LoVo (cell line): ENCODE measurements at places on chromosomes 6 and 20.
A peak's percentile ranks its signal among the peaks of the same experiment; 100 is the strongest.

GRCh38 chr20:44066645-44067606 lies 120.1 kb downstream of the JPH2 start:
- DNase-seq = no peak

- no peak for DNase-seq
These were observed 189.6 kb downstream of the GJA10 start for GRCh38 chr6:90083891-90084290.

GRCh38 chr6:4884646-4885340 lies 108.6 kb downstream of the CDYL start:
- DNase-seq = no peak

- DNase-seq = no peak
These were observed 15.6 kb upstream of the CD109 start for GRCh38 chr6:73680289-73680918.

DNA sequence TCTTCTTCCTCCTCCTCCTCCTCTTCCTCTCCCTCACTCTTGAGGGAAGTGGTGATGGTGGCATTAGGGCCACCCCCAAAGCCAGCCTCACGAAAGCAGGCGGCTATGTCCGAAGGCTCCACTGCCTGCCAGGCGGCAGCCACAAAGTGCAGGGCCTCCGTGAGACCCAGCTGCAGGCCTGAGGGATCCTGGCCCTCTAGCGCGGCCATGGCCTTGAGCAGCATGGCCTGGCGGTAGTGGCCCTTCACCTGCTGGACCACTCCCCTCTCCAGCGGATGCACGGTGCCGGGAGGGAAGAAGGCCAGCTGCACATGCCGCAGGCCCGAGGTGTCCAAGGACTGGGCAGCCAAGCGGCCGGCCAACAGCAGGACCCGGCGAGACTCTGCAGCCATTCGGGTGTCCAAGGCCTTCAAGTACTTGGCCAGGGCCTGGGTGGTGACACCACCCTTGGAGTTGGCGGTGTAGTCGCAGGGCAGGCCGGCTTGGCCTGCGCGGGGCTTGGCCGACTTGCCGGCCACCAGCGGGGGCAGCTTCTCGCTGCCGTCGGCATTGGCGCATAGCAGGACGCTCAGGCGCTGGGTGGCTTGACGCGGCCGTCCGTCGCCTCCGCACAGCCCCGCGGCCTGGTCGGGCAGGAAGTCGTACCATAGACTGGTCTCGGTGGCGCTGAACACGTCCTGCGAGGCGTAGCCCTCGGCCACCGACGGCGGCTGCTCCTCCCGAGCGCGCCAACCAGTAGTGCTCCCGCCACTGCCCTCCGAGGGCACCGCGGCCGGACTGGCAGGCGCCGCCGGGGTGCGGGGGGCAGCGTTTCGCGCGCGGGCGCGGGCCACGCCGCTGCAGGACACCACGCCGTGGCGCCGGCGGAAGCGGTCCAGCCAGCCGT lies 1.1 kb downstream of the CENPB start:
- no peak for DNase-seq

GRCh38 chr6:35192301-35192860 lies 21.4 kb upstream of the SCUBE3 start:
- DNase-seq = no peak

- no peak for DNase-seq
These were observed 11.3 kb downstream of the DIDO1 start for GRCh38 chr20:62914970-62915457.

DNA sequence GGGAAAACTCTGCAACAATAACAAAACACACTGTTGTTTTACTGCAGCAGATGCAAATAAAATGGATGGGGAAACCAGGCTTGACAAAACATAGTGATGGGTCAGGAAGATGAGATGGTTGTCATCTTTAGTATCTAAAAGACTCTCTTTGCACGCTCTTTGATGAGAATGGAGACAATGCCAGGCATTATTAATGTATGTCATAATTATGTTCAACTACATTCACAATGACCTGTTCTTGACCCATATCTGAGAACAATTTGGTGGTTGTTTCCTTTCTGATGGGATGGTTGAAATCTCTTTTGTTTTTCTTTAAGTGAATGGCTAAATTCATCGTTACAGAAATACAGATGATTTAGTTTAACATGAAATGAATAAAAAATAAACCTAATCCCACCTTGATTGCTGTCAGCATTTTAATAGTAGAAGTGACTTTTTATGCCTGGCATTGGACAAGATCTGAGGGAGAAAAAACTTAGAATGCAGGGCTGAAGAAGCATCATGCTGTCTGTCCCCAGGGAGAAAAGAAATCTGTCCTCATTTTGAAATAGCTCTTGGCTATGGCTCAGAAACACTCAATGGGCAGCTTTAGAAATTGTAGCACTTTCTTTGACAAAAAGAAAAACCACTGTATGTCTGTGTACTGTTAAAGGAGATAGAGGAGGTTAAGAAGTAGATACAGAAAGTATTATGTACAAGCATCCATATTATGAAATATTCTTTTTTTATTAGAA lies 12.4 kb upstream of the GRIK2 start:
- DNase-seq = no peak

- no peak for DNase-seq
These were observed 111.3 kb downstream of the BTBD9 start for GRCh38 chr6:38528196-38528965.

DNA sequence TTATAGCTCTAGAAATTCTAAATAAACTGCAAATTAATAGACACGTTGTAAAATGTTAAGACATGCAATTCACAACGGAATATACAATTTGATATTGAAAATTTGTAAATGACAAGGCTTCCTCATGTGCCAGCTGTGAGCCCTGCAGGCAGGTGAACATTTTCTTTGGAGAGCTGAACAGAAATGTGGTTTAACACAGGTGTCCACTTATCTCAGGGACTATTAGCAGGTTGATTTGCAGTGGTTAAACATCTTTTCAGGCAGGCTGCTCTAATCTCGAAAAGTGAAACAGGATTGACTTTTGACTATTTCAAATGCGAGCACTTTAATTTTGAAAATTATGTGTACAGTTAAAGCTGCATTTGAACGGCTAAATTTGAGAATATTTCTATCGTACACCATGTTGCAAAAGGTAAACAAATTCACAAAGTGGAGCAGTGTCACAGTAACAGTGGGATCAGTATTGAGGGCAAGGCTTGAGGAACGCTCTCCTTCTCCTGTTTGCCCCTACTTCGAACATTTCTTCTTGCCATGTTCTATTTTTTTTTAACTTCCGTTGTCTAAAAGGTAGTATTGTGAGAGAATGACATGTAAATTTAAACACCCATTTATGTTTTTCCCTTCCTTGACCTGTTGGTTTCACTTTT lies 210.8 kb downstream of the CDKAL1 start:
- no peak for DNase-seq

GRCh38 chr6:154399097-154399496 lies 42.5 kb upstream of the IPCEF1 start:
- DNase-seq = no peak

- no peak for DNase-seq
These were observed 136.7 kb downstream of the EYS start for GRCh38 chr6:65570340-65570739.

DNA sequence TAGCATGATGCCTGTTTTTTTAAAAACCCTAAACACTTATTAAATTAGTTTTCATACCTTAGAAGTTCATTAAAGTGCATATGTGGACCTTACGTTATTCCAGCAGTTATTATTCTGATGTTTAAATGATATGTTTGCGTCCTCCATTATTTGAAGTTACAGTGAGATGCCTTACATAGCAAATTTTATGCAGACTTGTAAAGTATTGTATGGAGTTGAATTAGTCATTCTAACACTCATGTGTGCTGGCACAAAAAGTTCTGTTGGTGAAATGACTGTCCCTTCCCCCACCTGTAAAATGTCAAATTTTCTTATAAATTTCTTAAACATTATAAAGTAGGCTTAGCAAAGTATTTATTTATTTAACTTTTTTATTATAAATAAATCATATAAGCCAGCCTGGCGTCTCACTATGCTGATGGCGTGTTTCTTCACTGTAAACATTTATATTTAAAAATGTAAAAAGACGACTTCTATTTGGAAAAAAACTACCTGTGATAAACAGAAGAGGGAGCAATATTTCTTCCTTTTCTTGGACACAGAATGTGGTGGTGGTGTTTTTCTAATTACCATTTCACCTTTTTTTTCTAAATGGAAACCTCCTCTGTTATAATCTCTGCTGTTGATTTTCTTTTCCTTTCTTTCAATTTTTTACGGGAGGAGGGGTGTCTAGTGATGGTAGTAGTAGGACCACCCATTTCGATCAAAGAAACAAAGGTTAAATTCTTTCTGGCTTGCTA lies 155.4 kb downstream of the RFPL4B start:
- no peak for DNase-seq

DNA sequence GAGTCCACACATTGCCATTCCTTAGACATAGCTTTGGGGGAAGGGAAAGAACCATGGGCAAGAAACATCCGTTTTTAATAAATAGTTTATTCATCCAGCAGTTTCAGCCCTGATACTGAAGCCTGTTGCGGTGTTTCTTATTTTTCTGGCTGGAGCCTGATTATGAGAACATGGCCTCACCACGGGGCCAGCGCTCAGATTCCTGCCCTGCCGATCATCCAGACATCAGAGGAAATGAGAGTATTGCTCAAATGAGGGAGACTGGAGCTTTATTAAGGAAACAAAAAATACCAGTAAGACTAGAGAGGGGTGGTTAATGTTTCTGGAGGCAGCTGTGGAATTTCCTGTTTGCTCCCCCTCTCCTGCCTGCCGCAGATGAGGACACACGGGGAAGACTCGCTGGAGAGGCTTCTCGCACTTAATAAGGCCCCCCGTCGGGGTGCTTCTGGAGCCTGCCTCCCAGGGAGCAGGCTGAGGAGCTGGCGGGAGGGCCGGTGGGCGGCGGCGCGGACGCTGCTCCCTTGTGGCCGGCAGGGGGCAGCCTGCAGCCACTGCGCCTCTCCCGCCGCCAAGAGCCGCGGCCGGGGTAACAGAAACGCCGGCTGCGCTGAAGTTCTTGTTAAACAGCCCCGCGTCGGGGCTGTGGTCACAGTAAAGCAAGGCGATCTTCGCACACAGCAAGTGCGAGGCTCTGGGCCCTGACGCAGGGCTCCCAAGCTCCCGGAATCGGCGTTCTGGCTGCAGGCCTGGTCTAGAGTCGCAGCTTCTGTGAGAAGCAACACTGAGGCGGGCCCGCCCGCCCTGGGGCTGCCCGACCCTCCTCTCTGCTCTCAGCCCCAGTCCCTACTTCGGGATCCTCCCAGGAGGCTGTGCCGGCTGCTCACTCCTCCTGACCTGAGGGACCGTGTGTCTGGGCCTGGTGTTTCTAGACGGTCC lies 17.5 kb downstream of the LEMD2 start:
- peak; percentile 11 for DNase-seq

GRCh38 chr6:34914358-34914757 lies 25.3 kb downstream of the ANKS1A start:
- no peak for DNase-seq

DNA sequence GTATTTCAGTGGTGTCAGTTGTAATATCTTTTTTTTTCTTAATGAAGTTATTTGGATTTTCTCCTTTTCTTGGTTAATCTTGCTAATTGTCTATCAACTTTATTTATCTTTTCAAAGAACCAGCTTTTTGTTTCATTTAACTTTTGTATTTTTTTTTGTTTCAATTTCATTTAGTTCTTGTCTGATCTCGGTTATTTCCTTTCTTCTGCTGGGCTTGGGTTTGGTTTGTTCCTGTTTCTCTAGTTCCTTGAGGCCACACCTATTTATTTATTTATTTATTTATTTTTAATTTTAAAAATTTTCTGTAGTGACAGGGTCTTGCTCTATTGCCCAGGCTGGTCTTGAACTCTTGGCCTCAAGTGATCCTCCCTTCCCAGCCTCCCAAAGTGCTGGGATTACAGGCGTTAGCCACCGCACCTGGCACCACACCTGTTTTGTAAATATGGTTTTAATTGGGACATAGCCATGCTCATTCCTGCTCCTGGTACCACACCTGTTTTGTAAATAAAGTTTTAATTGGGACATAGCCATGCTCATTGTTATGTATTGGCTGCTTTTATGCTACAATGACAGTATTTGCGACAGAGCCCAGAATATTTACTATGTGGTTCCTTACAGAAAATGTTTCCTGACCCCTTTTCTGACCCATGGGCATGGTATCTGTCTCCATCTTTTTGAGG lies 22.2 kb downstream of the KDM1B start:
- DNase-seq = no peak

- no peak for DNase-seq
These were observed 5.0 kb downstream of the GCNT2 start for GRCh38 chr6:10526156-10526555.

GRCh38 chr6:52098721-52099120 lies 11.3 kb upstream of the PKHD1 start:
- DNase-seq = no peak

DNA sequence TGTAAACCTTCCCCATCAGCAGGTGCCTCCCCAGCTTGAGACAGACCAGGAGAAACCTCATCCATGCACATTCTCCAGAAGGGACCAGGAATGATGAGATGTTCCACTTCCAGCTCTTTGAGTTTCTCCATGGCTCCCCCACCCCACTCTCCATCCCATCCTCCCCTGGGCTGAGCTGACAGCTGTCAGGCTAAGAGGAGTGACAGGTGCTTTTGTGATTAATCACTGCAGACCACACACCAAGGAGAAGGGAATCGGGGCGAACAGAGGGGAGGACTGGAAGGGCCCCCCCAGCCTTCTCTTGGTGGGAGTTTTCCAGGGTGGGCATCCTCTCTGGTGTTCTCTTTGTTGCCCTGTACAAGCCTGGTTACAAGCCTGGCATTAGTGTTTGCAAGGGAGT lies 56.1 kb upstream of the ZFAND3 start:
- no peak for DNase-seq

DNA sequence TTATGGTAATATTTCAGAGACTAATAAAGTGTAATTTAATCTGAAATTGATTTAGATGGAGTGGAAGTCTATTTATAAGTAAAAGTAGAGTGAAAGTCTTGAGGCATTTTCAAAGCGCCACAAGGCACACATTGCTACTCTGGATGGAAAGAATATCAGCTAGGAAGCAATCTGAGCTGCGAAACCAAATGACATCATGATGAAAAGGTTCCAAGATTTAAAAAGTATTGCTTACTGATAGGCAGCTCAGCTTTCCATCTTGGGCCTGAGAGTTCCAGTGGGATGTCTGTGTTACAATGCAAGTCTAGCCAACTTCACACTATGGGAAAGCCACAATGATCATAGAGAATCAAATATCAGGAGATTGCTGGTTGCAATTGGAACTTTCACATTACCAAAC lies 126.9 kb upstream of the VGLL2 start:
- DNase-seq = no peak

DNA sequence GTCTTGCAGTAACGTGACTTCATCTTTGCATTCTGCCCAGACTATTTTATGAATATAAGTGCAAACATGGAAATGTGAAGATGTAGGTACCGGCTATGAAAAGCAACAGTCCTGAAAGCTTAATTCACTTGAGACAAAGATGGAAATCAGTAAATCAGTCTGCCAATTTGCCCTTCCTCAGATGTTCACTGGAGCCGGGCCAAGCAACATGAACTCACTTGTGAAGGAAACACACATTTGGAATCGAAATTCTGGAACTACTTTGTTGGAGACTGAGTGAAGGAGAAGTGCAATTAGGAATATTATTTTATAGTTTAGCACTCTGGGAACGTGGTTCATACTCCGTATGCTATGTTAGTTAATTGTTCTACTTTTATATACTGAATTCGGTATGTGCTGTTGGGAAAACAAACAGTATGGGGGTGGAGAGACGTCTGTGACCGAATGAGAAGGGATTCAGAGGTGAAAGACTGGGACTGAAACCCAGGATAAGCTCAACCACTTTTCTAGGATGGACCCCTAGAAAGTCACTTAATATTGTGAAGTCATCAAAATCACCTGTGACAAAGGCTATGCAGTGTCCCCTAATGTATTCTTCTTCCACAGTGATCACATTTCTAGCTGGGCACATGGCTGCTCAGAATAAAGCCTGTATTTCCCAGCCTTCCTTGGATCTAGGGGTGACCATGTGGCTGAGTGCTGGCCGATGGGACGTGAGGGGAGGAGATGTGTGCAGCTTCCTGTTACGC lies 95.5 kb downstream of the PREX1 start:
- DNase-seq = no peak
